ENCODE measurements at places on chromosomes 2 and 18. TPM values are rescaled to one million over a fixed set of nuclear protein-coding genes. Genes with fewer than 3 reads are reported as not detected.

The CHRNG gene
- total RNA-seq = not detected

- H3K27ac ChIP-seq = peak overlapping the region; percentile 68
- peaks cover 24% of the 10 kb centered on the region for H3K4me1 ChIP-seq
- peaks cover 2% of the 10 kb centered on the region for H3K27me3 ChIP-seq
- peak; percentile 63 for DNase-seq
- peaks cover 9% of the 10 kb centered on the region for H3K36me3 ChIP-seq
- no peak overlapping the region for H3K4me3 ChIP-seq
Measured at GRCh38 chr2:109486711-109487535, 126.8 kb downstream of the SEPTIN10 start.

DNA sequence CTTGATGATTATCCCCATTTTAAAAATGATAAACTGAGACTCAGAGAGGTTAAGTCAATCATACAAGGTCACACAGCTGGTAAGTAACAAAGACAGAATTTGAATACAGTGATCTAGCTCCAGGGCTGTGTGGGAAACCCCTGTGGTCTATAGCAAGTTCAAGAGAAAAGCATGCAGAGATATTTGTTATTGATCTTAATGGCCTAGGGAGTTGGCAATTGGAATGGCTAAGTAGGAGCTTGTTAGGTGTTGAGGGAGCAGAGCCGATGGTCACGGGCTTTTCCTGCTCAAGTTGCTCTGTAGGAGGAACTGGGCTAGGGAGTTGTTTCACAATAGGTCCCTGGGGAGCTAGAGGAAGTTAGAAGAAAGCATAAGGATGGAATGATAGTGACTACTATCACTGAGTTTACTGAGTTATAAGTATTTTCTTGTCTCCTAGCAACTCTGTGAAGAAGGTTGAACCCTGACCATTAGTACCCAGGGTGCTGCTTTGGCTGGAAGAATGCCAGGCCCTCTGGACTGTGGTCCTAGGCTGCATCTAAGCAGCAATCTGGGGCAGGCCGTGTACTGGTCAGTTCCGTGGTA lies 30.0 kb downstream of the RNF125 start:
- H3K27me3 ChIP-seq = no peaks in the 10 kb centered on the region
- DNase-seq = no peak
- no peak overlapping the region for H3K4me3 ChIP-seq
- H3K36me3 ChIP-seq = no peaks in the 10 kb centered on the region
- no peak overlapping the region for H3K27ac ChIP-seq

DNA sequence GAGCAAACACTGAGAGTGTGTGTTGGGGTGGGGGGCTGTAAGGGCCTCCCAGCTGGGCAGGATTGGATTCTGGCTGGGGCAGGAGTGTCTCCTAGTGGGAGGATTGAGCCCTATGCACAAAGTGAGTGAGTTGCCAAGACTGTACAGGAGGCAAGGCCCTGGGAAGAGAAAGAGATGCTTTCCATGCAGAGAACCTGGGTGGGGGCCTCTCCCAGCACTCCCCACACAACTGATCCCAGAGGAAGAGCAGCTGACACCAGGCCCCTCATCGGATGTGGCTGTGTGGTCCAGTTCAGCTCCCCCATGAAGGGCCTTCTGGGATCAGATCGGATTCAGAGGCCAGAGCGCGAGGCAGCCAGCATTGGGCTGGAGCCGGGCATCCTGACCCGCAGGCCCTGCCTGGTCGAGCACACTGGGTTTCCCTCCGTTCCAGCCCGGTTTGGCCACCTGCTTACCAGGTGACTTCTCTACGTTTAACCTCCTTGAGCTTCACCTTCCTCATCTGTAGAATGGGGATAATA lies 49.4 kb upstream of the FAHD2A start:
- H3K4me3 ChIP-seq = no peak overlapping the region
- H3K27me3 ChIP-seq = peaks cover under 1% of the 10 kb centered on the region
- H3K4me1 ChIP-seq = peaks cover 6% of the 10 kb centered on the region

The LRATD1 gene
- 29.4 TPM for total RNA-seq

DNA sequence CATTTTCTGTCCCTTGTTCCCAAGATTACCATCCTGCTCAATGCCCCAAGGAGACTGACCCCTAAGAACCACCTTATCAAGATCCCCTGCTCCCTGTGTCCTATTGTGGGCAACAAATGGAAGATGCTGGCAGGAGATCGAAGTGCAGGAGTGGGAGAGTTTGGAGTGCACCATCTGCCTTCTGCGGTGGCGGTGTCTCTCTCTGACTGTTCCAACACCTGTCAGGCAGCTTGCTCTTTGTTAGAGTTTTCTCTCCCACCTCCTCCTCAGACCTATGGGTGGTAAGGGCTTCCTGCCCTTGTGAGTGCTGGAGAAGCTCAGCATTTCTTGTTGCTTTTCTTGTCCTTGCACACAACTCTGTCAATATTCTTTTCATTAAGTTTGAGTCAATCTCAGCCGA lies 64.1 kb upstream of the SPHKAP start:
- H3K36me3 ChIP-seq = no peaks in the 10 kb centered on the region
- no peaks in the 10 kb centered on the region for H3K27me3 ChIP-seq
- no peak overlapping the region for H3K27ac ChIP-seq
- no peak overlapping the region for H3K4me3 ChIP-seq
- no peaks in the 10 kb centered on the region for H3K4me1 ChIP-seq

The GPR45 gene
- total RNA-seq = 0.39 TPM

DNA sequence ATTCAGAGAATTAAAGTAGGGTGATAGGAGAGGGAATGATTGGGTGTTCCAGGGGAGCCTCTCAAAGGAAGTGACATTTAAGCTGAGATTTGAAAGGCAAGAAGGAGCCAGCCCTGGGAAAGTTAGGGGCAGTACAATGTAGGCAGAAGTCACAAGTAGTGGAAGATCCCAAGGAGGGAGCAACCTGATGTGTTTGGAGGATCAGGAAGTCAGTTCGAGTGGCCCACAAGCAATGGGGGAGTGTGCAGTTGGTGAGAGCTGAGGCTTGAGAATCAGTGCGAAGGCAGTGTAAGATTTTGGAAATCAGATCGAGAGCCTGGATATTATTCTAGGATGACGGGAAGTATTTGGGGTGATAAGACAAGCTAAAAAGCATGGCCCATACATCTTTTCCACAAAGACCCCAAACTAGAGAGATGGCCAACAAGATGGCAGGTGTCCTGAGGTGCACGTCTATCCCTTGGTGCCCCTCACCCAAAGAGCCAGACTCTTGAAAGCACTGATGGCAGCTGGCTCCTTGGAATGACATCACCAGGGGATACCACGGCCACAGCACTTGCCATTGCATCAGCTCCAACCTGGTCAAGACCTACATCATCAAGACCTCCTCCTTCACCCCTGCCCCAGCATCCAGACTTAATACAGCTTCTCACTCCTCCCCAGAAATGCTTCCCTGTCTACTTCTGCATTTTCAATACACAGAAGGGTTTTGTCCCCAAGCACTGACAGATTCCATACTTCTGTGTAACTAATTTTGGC lies 127.3 kb downstream of the BCL2 start:
- no peak for DNase-seq
- no peaks in the 10 kb centered on the region for H3K36me3 ChIP-seq
- peaks cover 3% of the 10 kb centered on the region for H3K4me1 ChIP-seq
- H3K4me3 ChIP-seq = no peak overlapping the region
- H3K27me3 ChIP-seq = no peaks in the 10 kb centered on the region
- H3K27ac ChIP-seq = no peak overlapping the region

DNA sequence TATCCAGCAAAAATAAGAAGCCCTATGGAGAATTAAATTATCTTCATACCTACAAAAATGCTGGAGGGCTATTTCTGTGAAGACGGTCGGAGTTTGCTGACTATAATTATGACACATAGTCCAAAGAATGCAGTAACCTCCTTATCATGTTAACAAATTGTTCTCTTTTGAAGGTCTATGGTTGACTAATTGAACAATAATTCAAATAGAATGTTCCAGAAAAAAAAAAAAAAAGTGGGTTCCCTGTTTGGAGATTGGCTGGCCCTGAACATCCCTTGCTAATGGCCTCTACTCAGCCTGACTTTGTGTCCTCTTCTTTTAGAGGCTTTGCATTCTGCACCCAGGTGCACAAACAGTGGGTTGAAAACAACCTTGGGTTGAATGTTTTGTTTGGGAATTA lies 82.8 kb upstream of the CCBE1 start:
- H3K27ac ChIP-seq = no peak overlapping the region
- H3K4me3 ChIP-seq = no peak overlapping the region
- no peaks in the 10 kb centered on the region for H3K36me3 ChIP-seq

DNA sequence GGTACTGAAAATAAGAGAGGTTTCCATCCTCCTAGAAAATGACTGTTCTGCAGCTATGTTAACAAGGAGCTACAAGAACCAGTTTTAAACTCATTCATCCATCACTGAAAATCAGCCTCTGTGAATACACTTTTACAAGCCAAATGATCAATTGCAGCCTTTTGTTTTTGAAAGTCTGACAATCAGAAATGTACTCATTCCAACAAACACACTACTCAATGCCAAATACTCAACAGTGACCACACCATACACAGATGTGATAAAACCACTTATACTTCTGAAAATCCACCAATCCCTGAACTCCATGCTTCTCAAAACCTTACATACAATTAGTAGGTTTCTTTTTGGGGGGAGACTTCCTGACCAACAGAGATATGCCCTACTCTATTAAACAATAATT lies 663.9 kb upstream of the CHAC2 start:
- no peak overlapping the region for H3K27ac ChIP-seq
- no peaks in the 10 kb centered on the region for H3K27me3 ChIP-seq
- H3K36me3 ChIP-seq = no peaks in the 10 kb centered on the region
- no peak for DNase-seq

GRCh38 chr2:223020971-223021675 lies 30.9 kb upstream of the KCNE4 start:
- no peak overlapping the region for H3K27ac ChIP-seq
- no peak overlapping the region for H3K4me3 ChIP-seq
- no peak for DNase-seq
- H3K27me3 ChIP-seq = no peaks in the 10 kb centered on the region
- no peaks in the 10 kb centered on the region for H3K4me1 ChIP-seq

The PRR30 gene
- total RNA-seq = not detected

DNA sequence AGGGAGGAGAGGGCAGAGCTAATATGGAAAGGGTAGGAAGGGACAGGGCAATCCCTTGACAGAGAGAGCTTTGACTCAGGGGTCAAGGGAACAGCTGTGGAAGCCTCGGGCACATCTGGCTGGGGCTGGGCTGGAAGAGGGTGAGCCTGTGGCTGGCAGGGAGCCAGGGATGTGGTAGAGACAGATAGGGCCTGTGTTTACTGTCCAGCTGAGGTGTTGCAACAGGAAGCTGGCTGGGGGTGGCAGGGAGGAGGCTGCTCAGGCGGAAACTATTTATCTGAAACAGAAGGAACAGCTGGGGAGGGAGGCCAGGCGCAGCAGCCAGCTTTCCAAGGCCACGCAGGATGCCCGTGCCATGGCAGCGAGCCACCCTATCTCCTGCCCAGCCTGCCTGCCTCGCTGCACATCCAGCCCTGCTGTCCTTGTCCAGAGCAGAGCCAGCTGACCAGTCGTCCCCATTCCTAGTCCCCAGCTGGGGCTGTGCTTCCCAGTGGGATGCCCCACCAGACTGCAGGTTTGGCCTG lies 264.7 kb downstream of the CYP26B1 start:
- H3K36me3 ChIP-seq = no peaks in the 10 kb centered on the region
- H3K4me3 ChIP-seq = no peak overlapping the region
- peaks cover 26% of the 10 kb centered on the region for H3K4me1 ChIP-seq
- DNase-seq = peak; percentile 54

The ZNF385B gene
- total RNA-seq = 5.0 TPM

GRCh38 chr18:74342416-74343043 lies 26.9 kb downstream of the C18orf63 start:
- DNase-seq = peak; percentile 91
- no peak overlapping the region for H3K27ac ChIP-seq
- H3K4me3 ChIP-seq = no peak overlapping the region
- H3K27me3 ChIP-seq = no peaks in the 10 kb centered on the region
- no peaks in the 10 kb centered on the region for H3K4me1 ChIP-seq

The KCNIP3 gene
- 11.2 TPM for total RNA-seq

DNA sequence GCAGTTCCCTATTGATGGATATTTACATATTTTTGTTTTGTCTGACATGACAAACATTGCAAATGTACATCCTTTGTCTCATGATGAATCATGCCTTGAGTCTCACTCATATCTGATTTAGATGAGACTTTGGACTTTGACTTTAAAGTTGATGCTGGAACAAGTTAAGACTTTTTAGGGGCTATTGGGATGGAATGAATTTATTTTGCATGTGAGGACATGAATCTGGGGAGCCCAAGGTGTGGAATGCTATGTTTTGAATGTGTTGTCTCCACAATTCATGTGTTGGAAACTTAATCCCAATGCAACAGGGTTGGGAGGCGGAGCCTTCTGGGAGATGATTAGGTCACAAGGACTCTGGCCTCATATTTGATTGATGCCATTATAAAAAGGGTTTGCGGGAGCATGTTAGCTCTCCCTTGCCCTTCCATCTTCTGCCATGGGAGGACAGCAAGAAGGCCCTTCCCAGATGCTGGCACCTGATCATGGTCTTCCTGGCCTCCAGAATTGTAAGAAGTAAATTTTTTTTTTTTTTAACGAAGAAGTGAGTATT lies 29.1 kb upstream of the INO80D start:
- no peaks in the 10 kb centered on the region for H3K4me1 ChIP-seq
- no peak overlapping the region for H3K4me3 ChIP-seq
- no peak overlapping the region for H3K27ac ChIP-seq
- H3K27me3 ChIP-seq = no peaks in the 10 kb centered on the region
- H3K36me3 ChIP-seq = peaks cover 12% of the 10 kb centered on the region

The TEX44 gene
- not detected for total RNA-seq

- H3K4me3 ChIP-seq = no peak overlapping the region
- H3K36me3 ChIP-seq = no peaks in the 10 kb centered on the region
- H3K27ac ChIP-seq = no peak overlapping the region
- no peaks in the 10 kb centered on the region for H3K27me3 ChIP-seq
- no peak for DNase-seq
Measured at GRCh38 chr2:105590780-105591660, 153.7 kb upstream of the NCK2 start.

- no peaks in the 10 kb centered on the region for H3K4me1 ChIP-seq
- no peak for DNase-seq
- no peaks in the 10 kb centered on the region for H3K27me3 ChIP-seq
- H3K27ac ChIP-seq = no peak overlapping the region
- no peak overlapping the region for H3K4me3 ChIP-seq
- no peaks in the 10 kb centered on the region for H3K36me3 ChIP-seq
Measured at GRCh38 chr2:186201371-186201770, 284.7 kb upstream of the ZC3H15 start.

DNA sequence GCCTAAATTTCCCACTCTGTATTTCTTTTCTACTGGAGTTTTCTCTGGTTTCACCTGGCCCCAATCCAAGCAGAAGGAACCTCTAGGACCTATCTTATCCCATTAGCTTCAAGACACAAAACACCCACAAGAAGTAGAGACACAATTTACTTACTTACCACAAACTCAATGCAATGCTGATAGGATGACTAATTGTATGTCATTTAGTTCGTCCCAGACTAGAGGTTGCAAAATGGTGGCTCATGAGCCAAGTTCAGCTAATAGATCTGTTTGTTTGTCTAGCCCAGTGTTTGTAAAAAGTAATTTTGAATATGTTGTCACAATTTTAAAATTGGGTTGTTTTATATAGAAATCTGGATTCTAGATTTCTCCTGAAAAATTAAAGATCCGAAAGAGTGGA lies 34.7 kb upstream of the ZSWIM2 start:
- H3K27me3 ChIP-seq = no peaks in the 10 kb centered on the region
- no peak overlapping the region for H3K4me3 ChIP-seq
- H3K27ac ChIP-seq = no peak overlapping the region
- DNase-seq = no peak
- H3K4me1 ChIP-seq = no peaks in the 10 kb centered on the region
- H3K36me3 ChIP-seq = no peaks in the 10 kb centered on the region
